ENCODE measurements at places on chromosomes 5 and 9.

DNA sequence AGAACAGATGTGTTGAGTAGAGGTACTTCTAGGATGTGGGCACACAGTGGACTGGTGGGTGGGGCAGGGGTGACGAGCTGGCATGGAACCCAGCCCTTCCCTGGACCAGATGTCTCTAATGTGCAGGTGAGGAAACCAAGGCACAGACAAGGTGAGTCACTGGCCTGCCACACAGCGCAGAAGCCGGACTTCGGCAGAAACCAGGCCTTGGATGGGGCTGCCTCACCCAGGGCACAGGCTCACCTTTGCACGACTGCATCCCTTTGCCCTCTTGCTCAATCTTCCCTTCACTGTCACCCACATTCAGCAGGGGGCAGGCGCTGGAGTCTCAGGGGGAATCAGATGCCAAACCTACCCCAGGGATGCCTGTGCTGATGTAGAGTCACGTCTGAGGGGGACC is 65.4 kb upstream of the LMX1B start:
- DNase-seq = no peak

DNA sequence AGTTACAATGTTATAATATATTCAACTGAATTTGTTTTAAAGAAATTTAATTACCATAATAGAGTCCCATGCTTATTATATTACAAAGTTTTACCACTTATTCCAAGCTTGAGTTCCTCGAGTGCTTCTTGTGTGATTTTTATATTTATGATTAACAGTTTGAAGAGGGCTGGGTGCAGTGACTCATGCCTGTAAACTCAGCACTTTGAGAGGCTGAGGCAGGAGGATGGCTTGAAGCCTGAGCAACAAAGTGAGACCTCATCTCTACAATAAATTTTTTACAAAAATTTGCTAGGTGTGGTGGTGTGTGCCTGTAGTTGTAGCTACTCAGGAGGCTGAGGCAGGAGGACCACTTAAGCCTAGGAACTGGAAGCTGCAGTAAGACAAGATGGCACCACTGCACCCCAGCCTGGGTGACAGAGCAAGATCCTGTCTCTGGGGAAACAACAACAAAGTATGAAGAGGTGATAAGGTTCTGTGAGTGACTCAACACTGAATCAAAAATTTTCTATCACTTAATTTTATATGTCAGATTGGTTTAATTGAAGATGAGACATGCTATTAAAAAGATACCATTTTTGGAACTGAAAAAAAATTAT is 9.2 kb downstream of the POC5 start:
- no peak for DNase-seq

DNA sequence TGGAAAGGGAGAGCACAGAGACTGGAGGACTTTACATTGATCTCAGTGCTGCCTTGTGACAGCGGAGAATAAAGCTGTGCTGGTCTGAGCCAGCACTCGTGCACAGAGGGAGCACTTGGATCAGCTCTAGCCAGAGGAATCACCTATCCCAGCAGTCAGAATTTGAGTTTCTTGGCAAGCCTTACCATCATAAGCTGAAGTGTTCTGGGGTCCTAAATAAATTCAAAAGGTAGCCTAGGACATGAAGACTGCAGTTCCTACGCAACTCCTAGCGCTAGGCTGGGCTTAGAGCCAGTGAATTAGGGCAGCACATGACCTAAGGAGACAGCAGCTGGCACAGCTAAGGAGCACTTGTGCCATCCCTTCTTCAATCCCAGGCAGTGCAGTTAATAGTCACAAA is 119.5 kb downstream of the HMHB1 start:
- no peak for DNase-seq

- no peak for DNase-seq
Observed at GRCh38 chr5:172846249-172846648, 12.2 kb downstream of the ERGIC1 start.

DNA sequence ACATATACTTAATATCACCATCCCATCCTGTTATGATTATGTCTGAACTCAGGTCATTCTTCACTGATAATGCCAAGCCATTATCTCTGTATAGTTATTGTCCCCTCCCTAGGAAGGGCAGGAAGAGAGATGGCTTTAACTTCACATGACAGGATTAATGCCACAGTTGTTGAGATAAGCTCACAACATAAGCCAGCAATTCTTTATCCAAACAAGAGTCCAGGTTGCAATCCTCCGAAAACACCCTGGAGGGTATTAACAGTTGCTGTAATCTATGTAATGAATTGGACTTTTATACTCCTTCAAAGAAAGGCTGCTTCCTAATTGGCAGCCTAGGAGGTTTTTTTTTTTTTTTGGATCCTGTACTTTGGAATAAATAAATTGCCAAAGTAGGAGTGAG is 779.4 kb downstream of the SEMA5A start:
- no peak for DNase-seq

- DNase-seq = no peak
Observed at GRCh38 chr5:132056610-132057497, 3.6 kb upstream of the IL3 start.

DNA sequence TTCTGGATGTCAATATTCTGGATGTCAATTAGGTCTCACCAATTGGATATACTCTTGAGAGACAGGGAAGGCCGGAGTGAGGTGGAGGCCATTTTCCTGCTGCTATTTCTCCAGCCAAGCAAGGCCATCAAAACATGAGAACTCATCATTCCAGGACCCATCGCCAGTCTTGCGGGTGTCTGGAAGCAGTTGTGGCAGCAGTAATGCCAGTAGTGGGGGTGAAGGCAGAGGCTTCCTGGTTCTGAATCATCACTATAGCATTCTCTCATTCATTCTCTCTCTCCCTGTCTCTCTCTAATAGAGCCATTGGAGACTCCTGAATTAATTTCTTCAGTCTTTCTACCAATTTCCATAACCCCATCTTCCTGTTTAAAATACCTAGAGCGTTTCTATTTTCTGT is 71.8 kb downstream of the EGFLAM start:
- DNase-seq = no peak

GRCh38 chr9:104853159-104853558 is 74.8 kb downstream of the ABCA1 start:
- DNase-seq = no peak

DNA sequence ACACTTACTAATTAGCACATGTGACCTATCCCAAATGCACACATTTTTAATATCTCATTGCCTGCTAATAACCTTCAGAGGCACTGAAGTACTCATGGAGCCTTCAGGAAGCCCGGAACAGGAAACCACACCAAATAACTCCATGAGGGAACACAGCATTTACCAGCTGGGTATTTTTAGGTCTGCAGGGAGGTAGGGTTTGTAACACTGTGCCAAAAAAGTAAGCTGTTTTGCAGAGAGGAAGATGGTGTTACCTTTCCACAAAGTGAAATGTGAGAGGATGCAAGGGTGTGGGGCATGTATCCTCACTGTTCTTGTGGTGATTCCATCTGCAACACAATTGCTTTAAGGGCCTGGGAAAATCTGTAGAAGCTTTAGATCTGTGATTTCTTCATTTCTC is 64.4 kb downstream of the NUDT12 start:
- DNase-seq = no peak

GRCh38 chr9:131625790-131626670 is 80.7 kb downstream of the PRRT1B start:
- no peak for DNase-seq

GRCh38 chr9:132880324-132880661 is 1.6 kb downstream of the SPACA9 start:
- DNase-seq = no peak

DNA sequence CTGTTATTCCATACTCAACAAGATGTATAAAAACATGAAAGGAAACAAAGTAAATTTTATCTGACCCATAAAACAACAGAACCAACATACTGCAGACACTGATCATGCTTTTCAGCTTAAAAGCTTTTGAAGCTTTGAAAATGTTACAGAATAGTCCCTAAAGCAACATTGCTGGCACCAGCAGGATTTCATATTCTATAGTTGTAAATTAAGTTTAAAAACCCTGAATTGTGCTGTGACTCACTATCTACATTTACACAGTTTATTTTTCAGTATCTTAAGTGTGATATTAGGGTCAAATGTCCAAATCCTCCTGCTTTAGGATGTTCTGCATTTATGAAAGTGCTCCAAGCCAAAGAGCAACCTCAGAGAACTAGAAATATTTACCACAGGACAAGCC is 59.9 kb downstream of the ZFR start:
- no peak for DNase-seq

GRCh38 chr9:101027733-101028345 is 688 bp upstream of the PLPPR1 start:
- DNase-seq = no peak

- no peak for DNase-seq
Observed at GRCh38 chr5:63959177-63959982, 2.9 kb downstream of the HTR1A start.

DNA sequence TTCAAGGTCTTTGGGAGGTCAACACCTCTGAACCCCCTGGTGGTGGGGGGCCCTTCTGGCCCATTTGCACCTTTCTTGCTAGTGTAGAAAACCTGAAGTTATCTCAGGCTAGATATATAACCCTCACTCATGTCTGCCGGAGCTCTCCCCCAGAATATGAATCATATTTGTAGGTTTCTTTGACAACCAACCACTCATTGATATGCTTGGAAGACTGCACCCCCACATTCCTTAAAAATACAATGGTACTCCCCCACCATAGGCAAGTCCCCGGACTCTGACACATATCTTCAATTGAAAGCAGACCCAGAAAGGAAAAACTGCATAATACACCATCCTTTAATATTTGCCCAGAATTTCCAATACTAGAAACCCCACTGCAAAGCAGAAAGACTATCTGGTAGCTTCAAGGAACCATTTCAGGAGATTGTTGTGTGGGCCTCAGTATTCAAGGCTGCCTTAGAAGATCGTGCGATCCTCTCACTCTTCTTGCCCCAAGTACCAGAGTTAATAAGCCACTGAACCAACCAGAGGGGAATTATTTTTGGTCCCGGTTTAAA is 978 bp upstream of the UBE2B start:
- no peak for DNase-seq

- no peak for DNase-seq
Observed at GRCh38 chr5:67799732-67800234, 415.8 kb upstream of the PIK3R1 start.

DNA sequence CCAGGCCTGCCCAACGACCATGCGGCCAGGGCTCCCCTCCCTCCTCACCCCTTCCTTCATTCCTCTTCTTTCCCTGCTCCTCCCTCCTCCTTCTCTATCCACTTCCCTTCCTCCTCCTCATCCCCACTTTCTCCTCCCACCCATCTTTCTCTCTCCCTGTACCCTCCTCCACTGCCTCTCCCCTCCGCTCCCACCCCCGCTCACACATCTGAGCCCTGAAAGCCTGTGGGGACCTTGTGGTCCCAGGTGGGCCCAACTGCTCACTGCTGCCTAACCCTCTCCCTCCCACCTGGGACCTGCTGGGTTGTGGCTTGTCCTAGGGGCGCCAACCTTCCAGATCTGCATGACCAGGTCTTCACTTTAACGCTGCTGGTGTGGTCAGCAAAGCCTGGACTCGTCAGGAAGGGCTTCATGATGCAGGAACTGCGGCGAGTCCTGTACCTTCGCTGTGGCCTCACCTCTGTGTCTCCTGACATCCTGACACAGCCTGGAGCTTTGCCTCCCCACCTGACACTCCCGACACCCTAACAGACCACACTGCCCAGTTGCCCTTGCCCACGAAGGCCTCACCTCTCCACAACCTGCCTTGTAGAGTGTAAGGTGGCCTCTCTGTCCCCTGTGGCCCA is 34.6 kb downstream of the C5orf15 start:
- no peak for DNase-seq

- no peak for DNase-seq
Observed at GRCh38 chr5:93513298-93513697, 67.7 kb downstream of the NR2F1-AS1 start.

DNA sequence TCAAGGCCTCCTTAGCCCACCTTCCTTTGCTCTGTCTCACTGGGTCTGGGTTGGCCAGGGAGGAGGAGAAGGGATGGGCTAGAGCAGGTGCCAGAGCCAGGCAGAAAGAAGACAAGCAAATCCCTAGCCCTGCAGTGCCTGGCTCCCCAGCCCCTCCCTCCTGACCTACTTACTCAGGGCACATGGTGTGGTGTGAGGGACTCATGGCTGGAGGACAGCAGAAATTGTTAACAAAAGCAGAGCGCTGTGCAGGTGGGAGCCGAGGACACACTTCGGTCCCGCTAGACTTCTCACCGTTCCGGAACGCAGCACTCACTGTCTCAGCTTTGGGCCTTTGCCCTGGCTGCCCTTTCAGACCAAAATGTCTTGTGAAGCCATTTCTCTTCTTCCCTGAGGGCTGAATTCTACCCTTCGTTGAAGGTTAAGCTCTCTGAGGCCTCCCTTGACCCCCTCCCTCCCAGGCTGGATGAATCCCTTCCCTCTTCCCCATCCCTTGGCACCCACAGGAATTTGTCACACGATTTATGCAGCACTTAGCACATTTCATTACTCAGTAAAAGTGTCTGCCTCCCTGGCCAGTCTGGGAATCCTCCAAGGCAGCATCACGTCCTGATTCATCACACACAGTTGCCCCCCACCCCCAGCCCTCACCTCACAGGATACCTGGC is 263.9 kb upstream of the TRPC7 start:
- no peak for DNase-seq

DNA sequence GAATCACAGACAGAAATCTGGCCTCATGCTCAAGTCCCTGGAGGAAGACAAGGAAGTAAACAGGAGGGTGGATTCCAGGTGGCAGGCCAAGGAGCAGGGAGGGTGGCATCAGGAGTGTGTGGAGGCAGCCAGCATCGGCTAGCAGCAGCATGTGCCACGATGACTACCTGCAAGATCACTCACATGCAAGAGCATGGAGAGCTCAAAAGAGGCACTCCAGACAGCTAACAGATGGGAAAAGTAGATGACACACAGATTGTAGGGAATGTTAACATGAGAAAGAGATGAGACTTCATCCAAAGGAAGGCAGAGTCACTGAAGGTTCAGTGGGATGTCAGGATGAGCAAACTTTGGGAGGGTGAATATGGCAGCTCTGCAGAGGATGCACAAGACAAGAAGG is 104.3 kb downstream of the SEMA5A start:
- DNase-seq = no peak

- DNase-seq = no peak
Observed at GRCh38 chr9:130263601-130264413, 1.8 kb upstream of the HMCN2 start.

DNA sequence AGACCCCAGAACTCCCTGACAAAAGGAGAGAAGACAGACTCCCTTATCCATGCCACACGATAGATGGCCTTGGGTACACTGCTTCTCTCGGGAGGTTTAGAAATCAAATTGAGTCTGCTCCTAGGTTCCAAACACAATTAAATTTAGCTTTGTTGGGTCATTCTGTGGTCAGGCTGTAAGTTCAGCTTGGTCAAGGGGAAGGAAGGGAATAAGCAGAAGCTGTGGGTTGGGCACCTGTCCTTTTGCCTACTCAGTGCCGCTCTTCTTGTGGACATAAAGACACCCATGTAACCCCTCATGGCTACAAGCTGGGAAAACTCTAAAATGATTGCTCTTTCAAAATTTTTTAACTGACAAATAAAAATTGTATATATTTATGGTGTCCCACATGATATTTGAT is 19.1 kb upstream of the AK3 start:
- DNase-seq = no peak

- DNase-seq = no peak
Observed at GRCh38 chr5:138789771-138790242, 36.6 kb downstream of the CTNNA1 start.
